ENCODE measurements at places on chromosomes 13 and 19. TPM values are rescaled to one million over a fixed set of nuclear protein-coding genes. Genes with fewer than 3 reads are reported as not detected.

Gene CGB2
- total RNA-seq = not detected

- no peak for DNase-seq
Measured at GRCh38 chr13:64397701-64398100, 2832.4 kb downstream of the PCDH9 start.

- DNase-seq = no peak
Measured at GRCh38 chr19:5990289-5990797, 12.4 kb upstream of the RANBP3 start.

GRCh38 chr19:42422901-42423461 lies 4.2 kb downstream of the LIPE start:
- peak; percentile 66 for DNase-seq

DNA sequence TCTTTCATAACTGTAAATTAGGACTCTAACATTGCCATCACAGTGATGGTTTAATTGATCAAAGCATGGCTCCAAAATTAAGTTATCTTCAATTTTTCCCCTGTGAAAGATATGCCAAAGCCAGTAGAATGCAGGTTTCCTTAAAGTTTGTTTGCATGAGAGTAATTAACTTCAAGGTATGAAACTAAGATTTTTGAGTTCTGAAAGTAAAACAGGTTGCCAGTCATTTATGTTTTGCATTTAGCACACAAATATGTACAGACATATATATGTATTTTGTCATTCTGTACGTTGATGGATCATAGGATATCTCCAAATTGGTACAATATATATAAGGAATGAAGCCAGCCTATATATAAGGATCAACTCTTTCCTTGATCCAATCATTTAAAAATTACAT lies 23.6 kb upstream of the NDFIP2 start:
- DNase-seq = no peak

GRCh38 chr13:86554066-86554465 lies 754.8 kb upstream of the SLITRK6 start:
- no peak for DNase-seq

Gene CACNG7
- not detected for total RNA-seq

DNA sequence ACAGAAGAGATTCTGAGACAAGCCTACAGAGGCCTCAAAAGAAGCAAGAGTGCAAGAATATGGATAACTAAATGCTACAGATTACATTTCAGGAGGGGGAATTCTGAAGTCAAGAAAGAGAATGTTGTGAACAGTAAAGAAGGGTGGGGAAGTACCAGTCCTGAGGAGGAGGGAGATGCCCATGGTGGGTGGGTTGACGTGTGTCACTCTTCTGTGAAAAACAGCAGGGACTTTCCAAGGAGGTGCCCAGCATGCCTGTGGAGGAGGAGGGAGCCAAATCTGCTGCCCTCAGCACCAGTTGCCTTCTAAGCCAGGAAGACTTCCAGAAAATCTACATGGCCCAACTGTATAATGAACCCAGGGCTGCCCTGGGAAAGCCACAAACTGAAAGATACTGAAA lies 87.7 kb downstream of the SGCG start:
- peak; percentile 69 for DNase-seq

DNA sequence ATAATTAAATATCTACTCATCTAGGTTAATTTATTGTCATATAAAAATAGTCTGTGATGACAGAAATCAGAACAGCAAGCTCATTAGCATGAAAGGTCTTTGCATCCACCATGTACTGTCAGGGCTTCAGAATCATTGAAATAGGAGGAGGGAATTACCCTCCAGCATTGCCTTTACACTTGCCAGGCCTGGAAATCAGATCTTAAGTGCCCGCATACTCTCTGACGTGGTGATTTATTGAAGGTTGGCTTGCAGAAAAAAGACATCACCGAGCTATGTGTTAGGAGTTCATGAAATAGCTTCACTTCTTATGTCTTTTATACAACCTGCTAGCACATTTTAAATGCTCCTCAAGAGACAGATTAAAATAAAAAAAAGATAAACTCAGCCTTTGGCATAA lies 661.7 kb upstream of the SLITRK1 start:
- no peak for DNase-seq

Gene PPM1N
- total RNA-seq = 2.8 TPM

Gene TTC9B
- total RNA-seq = not detected

Gene CLIP3
- total RNA-seq = 0.16 TPM

GRCh38 chr19:6743714-6744380 lies 4.4 kb downstream of the TRIP10 start:
- no peak for DNase-seq

Gene CACNG6
- not detected for total RNA-seq

DNA sequence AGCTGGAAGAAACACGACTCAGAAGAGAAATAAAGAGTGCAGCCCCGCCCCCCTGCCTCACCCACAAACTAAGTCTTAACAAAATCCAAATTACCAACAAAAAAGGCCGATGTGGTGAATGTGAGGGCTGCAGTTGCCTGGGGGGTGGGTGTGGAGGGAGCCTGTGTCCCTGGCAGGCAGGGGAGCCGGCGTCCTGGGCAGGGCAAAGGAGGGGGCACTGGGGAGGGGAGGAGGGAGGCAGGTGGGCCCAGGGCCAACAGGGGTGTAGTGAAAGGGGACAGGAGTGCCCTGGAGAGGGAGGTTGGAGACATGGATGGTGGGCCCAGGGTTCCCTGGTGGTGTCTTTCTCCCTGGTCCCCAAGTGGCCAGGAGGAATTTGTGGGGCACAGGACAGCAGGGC lies 4.0 kb downstream of the IRGC start:
- DNase-seq = no peak

Gene KLK11
- total RNA-seq = not detected

Gene CRX
- not detected for total RNA-seq

Gene ACP5
- 10.3 TPM for total RNA-seq

DNA sequence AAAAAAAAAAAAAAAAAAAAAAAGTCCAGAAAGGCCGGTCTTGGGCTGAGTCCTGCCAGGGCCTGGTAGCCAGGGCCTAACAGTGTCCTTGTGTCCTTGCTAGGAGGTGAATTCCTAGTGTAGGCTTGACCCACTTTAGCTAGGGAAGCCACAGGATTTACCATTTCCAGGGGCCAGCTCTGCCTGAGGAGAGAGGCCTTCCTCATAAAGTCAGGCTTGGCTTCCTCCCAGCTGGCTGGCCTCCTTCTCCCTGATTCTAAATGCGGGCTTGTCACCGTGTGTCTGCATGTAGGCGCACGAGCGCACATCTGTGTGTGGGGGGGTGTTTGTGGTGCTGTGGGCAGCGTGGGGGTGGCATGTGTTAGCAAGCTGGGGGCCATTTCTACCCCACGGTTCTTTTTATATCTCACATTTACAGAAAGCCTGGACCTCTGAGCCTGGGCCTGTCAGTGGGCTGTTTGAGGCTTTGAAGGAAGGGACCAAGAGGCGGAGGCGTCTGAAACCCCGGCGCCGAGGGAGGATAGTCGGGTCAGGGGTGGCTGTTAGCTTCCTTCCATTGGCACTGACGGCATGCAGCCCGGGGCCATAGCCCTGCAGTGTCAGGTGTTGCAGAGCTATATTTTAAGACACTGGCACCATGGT lies 31.7 kb downstream of the IER2 start:
- peak; percentile 65 for DNase-seq

DNA sequence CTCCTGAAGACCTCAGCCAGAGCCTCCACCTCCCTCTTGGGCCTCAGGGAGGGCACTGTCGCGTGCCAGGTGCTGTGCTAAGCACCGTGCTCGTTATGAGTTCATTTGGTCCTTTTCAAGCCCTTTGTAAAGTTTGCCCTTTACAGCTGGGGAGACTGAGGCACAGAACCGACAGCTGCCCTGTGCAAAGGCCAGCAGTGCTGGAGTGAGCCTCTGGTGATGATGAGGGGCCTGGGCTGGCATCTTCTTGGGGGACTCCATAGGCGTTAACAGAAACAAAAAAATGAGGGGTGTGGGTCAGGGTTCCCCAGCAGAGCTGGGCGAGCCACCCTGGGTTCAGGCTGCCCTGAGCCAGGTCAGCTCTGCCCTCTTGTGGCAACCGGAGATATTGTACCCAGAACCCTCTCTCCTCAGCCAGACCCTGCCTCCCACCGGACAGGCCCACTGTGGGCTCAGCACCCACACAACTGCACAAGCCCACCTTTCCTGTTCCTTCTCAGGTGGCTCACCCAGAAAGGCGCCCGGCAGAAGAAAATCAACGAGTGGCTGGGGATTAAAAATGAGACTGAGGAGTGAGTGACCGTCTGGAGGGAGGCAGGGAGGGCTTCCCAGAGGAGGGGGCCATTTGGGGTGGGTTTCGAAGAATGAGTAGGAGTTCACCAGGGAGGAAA lies 5.5 kb upstream of the IFI30 start:
- peak; percentile 81 for DNase-seq

Gene PLK5
- not detected for total RNA-seq

Gene EFNB2
- 0.14 TPM for total RNA-seq

DNA sequence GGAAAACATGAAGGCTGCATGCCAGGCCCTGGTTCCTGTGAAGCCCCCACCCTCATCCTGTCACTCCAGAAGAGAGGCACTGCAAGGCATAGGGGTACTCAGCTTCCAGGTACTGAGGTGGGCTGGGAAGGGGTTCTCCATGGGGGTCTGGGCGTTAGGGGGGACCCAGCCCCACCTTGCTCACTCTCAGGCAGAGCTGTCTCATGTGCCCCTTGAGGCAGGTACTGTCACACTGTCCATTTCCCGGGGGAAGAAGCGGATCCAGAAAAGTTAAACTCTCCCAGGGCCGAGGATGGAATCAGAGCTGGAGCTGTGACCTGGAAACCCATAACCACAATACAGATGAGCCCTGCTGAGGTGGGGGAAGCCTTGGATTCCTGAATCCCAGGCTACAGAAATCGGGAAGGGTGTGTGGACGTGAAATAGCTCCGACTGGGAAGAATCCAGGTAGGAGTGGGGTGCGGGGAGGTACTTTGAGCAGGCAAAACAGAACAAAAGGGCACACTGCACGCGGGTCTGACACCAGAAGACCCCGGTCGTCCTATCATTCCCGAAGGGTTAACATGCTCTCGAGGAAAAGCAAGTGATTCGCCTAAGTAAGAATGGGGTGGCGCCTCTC lies 540 bp upstream of the USE1 start:
- DNase-seq = no peak

Gene MED25
- total RNA-seq = 39.6 TPM

- DNase-seq = peak; percentile 74
Measured at GRCh38 chr19:1408300-1409203, 1.2 kb downstream of the DAZAP1 start.

Gene MYH14
- not detected for total RNA-seq

DNA sequence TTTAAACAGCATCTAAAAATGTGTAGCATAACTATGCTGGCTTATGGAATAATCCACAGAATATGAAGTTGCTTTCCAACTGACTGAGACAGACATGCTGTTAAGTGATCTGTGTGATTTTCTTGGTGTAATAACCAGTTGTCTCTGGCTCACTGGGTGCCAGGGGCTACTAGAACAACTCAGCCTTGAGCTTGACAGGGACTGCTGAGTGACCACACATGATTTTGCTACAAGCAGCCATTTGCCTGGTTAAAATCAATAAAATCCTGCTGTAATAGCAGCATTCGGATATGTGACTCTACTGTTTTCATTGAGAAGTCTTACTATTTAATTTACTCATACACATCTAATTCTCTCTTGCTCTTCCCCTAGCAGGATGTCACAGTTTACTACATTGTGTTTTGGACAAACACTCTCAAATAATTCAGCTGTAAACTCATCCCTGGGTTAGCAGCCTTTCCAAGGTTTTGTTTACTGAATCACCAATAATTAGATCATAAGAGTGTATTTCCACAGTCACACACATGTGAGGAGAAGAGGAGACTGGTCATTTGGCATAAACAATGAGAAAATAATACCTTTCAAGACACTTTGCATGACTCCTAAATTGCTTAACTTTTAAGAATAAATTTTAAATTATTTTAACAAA lies 426.2 kb downstream of the PCDH9 start:
- no peak for DNase-seq

GRCh38 chr13:113187883-113188665 lies 20.4 kb downstream of the PCID2 start:
- no peak for DNase-seq

GRCh38 chr13:30108913-30109237 lies 198.5 kb downstream of the KATNAL1 start:
- no peak for DNase-seq

DNA sequence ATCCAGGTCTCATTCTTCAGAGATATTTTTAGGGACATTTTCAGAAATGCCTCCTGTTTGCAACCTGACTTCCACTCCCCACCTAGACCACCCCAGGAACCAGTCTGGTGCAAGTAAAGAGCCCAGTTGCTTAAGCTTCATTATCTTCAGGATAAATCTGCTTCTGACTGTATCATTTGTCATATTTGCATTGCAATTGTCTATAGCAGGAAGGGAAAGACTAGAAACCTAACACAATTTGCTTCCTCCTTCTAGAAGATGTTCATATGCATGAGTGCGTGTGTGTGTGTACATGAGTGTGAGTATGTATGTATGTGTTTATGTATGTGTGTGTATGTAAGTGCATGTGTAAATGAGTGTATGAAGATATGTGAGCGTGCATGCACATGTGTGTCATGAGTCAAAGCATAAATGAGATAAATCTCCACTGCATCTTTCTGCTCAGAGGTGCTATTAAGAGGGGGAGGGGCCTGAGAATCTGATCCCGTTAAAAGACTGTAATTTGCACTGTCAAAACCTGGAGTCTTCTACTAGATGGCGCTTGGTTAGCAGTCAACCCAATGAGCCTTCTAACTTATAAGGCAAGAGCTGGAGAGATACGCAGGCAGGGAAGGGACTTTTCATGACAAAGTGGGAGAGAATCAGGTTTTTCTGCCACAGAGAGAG lies 178.8 kb upstream of the KL start:
- no peak for DNase-seq

Gene CEACAM21
- total RNA-seq = 22.1 TPM

Gene NCR1
- not detected for total RNA-seq

DNA sequence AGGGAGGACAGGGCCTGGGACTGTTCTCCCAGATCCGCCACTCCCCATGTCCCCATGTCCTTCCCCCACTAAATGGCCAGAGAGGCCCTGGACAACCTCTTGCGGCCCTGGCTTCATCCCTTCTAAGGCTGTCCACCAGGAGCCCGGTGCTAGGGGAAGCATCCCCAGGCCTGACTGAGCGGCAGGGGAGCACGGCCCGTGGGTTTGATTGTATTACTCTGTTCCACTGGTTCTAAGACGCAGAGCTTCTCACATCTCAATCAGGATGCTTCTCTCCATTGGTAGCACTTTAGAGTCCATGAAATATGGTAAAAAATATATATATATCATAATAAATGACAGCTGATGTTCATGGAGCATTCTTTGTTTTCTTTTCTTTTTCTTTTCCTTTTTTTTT lies 815 bp downstream of the SPACA4 start:
- DNase-seq = no peak
